A172 (cell line): ENCODE measurements at places on chromosomes 5 and 9. TPM values are rescaled to one million over a fixed set of nuclear protein-coding genes. Genes with fewer than 3 reads are reported as not detected.

The PCDHGB6 gene
- total RNA-seq = 0.10 and 0.33 TPM in 2 replicates

The ADAMTS6 gene
- total RNA-seq = 15.9 and 21.1 TPM in 2 replicates

- DNase-seq = peak; percentile 66
Measured at GRCh38 chr5:55600497-55601203, 65.9 kb upstream of the PLPP1 start.

The SLC35A4 gene
- total RNA-seq = 51.2 and 59.8 TPM in 2 replicates

The PCDHGA1 gene
- 1.5 and 1.6 TPM in 2 replicates for total RNA-seq

DNA sequence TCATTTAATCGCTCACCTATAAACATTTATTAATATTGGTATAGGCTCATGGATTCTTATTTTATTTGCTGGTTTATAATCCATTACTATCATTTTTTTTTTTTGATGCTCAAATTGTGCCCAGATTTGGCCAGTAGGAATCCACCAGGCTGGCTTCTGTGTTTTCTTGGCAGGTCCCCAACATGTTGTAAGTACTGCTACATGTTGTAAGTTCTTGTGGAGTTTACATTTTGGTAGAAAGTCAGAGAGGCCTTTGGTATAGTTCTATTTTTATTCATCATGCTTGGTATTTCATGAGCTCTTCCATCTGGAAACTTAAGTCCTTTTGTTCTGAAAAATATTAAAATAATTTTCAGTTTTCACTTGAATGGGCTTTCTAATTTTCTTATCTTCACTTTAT is 47.1 kb downstream of the MAT2B start:
- no peak for DNase-seq

The C5orf34 gene
- 13.0 and 18.8 TPM in 2 replicates for total RNA-seq

DNA sequence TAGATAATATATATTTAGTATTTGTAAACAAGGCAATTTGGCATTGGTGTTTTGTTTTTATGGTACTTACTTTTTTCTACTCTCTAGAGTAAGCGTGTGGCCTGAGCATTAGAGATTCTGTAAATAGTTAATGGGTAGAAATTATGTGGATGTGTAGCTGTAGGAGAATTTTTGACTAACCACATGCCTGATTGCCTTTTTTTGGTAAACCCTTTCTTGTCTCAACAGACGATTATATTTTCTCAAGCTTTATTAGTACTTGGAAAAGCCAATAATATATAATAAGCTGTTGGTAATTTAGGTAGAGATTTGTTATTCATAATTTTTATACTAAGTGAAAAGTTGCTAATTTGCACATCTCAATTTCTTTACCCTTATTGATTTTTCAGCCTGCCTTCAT is 76.8 kb downstream of the FCHO2 start:
- DNase-seq = no peak

DNA sequence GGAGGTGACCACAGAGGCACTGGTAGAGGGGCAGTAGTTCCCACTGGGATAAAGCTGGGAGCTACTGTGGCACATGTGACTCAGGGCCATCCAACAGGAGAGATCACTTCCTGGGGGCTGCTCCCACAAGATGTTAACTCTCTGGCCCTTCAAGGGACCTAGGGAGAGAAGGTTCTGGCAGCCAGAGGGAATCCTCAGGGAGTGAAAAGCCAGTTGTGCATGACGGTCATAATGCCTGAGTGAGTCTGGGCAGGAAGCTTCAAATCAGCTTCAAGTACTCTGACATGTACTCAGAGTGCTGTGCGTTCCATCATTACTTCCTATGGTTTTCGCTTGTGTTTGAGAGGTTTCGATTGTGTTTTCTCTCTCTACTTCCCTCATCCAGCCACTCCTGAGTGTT is 388.5 kb downstream of the GABRG2 start:
- no peak for DNase-seq

The PCDHA10 gene
- total RNA-seq = 0.02 and 0.10 TPM in 2 replicates

The ZFP2 gene
- total RNA-seq = not detected in 2 replicates

DNA sequence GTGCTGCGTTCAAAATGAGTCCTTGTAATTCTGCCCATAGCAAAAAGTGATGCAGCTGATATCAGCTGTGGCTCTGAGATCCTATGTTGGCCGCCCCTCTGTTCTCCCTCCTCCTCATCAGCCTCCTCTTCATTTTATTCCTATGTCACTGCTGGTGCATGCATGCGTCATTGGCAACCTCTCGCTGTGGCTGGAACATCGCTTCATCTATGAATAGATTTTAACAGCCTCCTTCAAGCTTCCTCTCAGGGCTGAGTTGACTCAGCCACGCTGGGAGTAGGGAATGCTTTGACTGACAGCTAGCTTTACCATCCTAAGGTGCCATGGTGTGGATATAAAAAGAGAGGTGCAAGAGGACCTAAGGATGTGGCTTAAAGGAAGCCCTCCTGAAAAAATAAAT is 303.5 kb downstream of the PLK2 start:
- DNase-seq = peak; percentile 82
